ENCODE measurements at places on chromosomes 5 and 9.

DNA sequence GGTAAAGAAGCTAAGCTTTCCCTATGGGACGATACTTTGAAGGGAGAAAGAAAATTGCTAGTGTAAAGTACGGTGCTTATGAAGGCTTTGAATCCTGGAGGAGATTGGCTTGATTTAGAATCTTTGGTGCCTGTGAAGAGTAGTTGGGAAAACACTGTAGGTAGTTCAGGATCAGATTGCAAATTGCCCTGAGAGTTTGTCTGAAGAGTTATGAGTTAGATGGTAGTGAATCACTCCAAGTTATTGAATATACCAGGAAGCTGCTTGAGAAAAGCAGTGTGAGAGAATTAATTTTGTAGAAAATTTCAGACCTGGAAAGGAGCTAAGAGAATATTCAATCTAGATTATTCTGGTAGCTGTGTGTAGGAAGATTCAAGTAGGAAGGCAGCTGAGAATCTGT is 11.5 kb downstream of the MAN2A1 start:
- no peak for DNase-seq
- H3K27me3 ChIP-seq: no peaks in the 10 kb centered on the region
- no peaks in the 10 kb centered on the region for H3K4me1 ChIP-seq
- no peak overlapping the region for H3K27ac ChIP-seq
- H3K36me3 ChIP-seq: peaks cover 23% of the 10 kb centered on the region
- no peak overlapping the region for H3K4me3 ChIP-seq

DNA sequence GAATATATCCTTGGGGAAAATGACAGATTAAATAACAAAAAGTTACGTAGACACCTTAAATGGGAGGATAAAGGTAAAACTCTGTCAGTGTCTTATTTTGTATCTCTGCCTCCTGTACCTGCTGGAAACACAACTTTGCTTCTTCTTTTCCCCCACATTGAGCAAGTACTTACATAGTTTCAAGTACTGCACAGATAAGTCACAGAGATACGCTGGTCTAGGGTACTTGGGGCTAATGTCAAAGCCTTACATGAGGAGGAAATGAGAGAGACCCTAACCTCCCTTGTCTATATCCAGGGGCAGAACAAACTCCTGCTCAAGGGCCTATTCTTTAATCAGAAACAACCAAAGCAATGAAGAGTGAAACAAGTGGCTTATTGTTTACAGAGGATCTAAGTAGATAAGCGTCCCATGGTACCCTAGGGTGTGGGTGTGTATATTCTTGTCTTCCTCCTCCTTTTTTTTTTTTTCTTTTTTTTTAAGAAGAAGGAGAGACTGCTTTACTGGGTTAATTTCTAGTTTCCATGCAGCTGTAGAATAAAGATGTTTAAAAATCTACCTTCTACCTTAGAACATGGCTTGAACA is 43.1 kb downstream of the ELL2 start:
- no peak overlapping the region for H3K27ac ChIP-seq
- H3K27me3 ChIP-seq: no peaks in the 10 kb centered on the region
- peaks cover 14% of the 10 kb centered on the region for H3K36me3 ChIP-seq
- no peak overlapping the region for H3K4me3 ChIP-seq
- no peak for DNase-seq

DNA sequence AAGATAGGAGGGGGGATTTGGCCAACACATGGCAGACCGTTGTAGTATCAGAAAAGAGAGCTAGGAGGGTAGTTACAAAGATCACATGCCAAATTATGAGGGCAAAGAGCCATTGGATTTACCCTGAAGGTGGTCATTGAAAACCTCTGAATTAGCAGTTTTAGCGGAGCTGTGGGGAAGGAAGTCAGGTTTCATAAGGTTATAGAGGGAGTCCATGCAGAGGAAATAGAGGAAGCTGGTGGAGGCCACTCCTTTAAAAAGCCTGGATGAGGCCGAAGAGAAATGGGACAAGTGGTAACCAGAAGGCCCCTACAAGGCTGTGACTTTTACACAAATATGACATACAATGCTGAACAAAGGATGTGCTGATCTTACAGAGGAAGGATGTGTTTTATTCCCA is 13.2 kb downstream of the DOCK8 start:
- DNase-seq: no peak
- no peak overlapping the region for H3K27ac ChIP-seq
- H3K4me3 ChIP-seq: no peak overlapping the region
- H3K27me3 ChIP-seq: no peaks in the 10 kb centered on the region
- no peaks in the 10 kb centered on the region for H3K4me1 ChIP-seq

GRCh38 chr5:100550531-100551051 is 15.4 kb downstream of the FAM174A start:
- H3K36me3 ChIP-seq: no peaks in the 10 kb centered on the region
- no peak for DNase-seq
- no peaks in the 10 kb centered on the region for H3K27me3 ChIP-seq
- H3K27ac ChIP-seq: no peak overlapping the region
- no peak overlapping the region for H3K4me3 ChIP-seq
- no peaks in the 10 kb centered on the region for H3K4me1 ChIP-seq

DNA sequence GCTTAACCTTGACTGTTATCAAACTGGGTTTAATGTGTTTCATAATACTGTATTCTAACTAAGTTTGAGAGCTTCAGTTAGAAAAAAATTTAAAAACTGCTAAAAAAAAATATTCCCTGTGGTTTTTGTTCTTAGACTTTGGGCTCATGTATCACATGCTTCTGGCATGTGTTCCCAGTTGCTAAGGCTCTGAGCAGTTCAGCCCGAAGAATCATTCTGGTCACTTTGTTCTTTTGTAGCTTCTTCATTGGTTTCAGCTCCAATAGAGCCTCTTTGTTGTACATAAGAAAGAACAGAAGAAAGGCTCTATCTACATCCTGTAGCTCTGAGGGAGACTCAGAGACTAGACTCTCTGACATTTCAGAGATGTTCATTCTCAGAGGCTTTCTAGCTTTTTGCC is 25.6 kb downstream of the KCNN2 start:
- no peak overlapping the region for H3K4me3 ChIP-seq
- H3K27me3 ChIP-seq: no peaks in the 10 kb centered on the region
- peaks cover 12% of the 10 kb centered on the region for H3K4me1 ChIP-seq

DNA sequence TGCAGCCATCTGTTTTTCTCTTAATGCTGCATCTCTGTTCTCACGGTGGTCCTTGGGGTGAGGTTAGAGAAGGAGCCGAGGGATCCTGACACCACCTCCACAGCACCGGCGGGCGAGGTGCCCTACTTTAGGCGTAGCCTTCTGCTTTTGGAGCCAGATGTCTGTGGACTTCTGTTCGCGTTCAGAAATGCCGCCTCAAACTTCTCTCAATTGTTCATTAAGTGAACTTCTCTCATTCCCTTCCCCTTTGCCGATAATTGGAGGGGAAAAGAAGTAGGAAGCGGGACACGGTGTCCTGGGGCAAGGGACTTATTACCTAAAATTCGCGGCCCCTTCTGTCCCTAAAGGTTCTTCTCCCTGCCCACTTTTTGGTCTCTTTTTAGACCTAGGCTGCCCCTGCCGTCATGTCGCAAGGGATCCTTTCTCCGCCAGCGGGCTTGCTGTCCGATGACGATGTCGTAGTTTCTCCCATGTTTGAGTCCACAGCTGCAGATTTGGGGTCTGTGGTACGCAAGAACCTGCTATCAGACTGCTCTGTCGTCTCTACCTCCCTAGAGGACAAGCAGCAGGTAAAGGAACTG is 455 bp downstream of the KIF20A start:
- H3K27me3 ChIP-seq: no peaks in the 10 kb centered on the region
- DNase-seq: no peak
- peak overlapping the region; percentile 99 for H3K27ac ChIP-seq
- H3K4me1 ChIP-seq: peaks cover 10% of the 10 kb centered on the region

DNA sequence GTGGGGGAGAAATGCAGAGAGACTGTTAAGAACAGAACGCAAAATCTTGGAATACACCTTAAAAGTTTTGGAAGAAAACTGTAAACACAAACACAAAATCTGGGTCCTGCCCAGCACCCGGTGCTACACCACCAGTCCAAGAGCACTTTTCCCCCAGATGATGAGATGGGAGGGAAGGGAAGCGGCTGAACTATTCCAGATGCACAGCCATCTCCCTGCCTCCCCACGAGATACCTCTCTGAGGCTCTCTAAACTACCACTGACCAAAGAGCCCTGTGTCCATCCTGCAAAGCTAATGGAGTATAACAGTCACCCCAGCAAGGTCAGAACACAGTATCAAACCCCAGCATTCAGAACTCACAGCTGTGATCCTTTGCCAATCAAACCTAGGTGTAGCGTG is 8.0 kb downstream of the SPARC start:
- H3K4me1 ChIP-seq: peaks cover 98% of the 10 kb centered on the region
- H3K36me3 ChIP-seq: peaks cover 96% of the 10 kb centered on the region
- peak overlapping the region; percentile 89 for H3K27ac ChIP-seq
- DNase-seq: no peak
- no peak overlapping the region for H3K4me3 ChIP-seq
- H3K27me3 ChIP-seq: no peaks in the 10 kb centered on the region

GRCh38 chr9:114853071-114853855 is 47.4 kb upstream of the TNFSF15 start:
- H3K4me1 ChIP-seq: no peaks in the 10 kb centered on the region
- no peak for DNase-seq
- no peak overlapping the region for H3K27ac ChIP-seq
- no peaks in the 10 kb centered on the region for H3K27me3 ChIP-seq
- H3K36me3 ChIP-seq: no peaks in the 10 kb centered on the region

All from SJSA1 (cell line).